ENCODE measurements at places on chromosomes 13 and 19.

GRCh38 chr19:43574424-43575155 is 737 bp downstream of the XRCC1 start:
- DNase-seq: peak; percentile 63

DNA sequence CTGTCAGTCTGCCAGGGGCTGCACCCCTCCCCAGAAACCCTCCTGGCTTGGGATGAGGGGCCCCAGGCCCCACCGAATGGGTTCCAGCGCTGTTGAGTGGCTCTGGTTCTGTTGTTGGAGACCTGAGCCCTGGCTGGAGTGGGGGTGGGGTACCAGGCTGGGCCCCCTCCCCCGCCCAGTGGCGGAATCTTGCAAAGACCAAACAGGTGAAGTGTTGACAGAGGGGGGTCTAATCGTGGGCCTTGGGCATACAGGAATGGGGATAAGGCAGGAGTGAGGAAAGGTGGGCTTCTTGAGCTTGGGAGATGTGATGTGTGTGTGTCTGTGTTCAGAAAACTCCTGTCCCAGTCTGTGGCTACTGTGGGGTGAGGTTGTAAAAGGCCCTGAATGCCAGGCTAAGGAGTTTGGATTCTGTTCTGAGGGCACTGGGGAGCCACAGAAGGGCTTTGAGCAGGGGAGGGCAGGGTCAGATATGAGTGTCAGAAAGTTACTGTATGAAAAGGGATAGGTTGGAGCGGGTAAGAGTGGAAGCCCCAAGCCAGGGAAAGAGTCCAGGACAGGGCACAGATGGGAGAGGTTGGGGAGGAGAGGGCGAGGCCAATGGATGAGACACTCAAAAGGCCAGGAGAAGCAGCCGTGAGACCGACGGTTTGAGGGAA is at the start of gene HIPK4:
Gene HIPK4, minus strand, starts transcription at position 98 of the 659 bp plus-strand sequence. CDS start 279 bp downstream, outside the sequence.
- no peak for DNase-seq

GRCh38 chr13:98609756-98610155 is 32.8 kb upstream of the STK24 start:
- no peak for DNase-seq

- no peak for DNase-seq
Observed at GRCh38 chr19:38569368-38569983, 48.3 kb downstream of the MAP4K1 start.

- no peak for DNase-seq
Observed at GRCh38 chr13:107216046-107216755, 648.3 kb upstream of the ARGLU1 start.

DNA sequence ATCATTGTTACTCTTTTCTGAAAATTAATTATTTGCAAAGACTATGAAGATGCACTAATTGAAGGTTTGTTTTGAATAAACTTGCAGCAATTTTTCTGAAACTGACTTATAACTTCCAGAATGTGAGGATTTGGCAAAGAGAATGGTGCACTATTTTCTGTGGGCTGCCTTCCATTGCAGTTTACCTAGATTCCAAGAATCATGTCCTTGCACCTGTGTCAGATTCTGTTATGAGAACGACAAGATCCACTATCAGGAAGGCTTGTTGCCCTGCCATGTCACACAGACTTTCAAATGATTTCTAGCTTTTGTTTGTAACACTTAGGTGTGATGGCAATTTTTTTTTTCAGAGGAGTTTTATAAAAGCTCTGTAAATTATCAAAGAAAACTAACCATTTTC is 5.6 kb upstream of the SLAIN1 start:
- no peak for DNase-seq

GRCh38 chr19:29682236-29682895 is 17.1 kb downstream of the PLEKHF1 start:
- DNase-seq: no peak

DNA sequence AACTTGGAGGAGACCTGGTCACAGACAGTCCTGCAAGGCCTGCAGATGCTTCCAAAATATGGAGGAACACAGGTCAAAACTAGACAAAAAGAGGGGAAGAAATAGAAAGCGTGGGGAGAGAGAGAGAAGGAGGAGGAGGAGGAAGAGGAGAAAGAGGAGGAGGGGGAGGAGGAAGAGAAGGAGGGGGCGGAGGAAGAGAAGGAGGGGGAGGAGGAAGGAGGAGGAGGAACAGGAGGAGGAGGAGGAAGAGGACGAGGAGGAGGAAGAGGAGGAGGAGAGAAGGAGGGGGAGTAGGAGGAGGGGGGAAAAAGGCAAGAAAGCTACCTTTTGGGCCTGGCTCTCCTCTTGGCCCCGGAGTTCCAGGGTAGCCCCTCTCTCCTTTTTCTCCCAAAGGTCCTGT is 105.8 kb downstream of the COL4A1 start:
- no peak for DNase-seq

DNA sequence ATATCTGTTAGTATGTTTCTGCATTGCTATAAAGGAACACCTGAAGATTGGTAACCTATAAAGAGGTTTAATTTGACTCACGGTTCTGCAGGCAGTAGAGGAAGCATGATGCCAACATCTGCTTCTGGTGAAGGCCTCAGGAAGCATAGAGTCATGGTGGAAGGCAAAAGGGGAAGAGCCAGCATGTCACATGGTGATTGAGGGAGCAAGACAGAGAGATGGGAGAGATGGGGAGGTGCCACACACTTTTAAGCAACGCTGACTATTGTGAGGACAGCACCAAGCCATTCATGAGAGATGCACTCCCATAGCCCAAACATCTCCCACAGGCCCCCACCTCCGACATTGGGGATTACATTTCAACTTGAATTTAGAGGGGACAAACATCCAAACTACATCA is 32.8 kb downstream of the COG6 start:
- DNase-seq: no peak

DNA sequence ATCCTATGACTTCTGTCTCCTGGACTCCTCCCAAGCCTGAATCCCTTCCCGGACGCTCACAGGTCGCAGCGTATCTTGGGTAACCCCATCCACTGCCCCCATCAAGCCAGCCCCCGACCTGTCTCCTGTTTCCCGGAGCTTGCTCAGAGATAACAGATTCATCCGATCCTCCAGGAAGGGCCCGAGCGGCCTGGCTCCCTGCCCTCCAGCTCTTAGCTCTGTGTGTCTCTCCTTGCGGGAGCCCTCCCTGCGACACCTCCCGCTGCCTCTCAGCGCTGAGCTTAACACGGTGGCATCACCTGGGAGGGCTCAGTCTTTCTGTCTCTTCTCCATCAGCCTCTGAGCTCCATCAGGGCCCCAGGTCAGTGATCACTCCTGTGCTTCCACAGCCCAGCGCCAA is 4.3 kb upstream of the TMEM255B start:
- DNase-seq: no peak

- DNase-seq: no peak
Observed at GRCh38 chr13:45974500-45974899, 78.0 kb downstream of the ZC3H13 start.

DNA sequence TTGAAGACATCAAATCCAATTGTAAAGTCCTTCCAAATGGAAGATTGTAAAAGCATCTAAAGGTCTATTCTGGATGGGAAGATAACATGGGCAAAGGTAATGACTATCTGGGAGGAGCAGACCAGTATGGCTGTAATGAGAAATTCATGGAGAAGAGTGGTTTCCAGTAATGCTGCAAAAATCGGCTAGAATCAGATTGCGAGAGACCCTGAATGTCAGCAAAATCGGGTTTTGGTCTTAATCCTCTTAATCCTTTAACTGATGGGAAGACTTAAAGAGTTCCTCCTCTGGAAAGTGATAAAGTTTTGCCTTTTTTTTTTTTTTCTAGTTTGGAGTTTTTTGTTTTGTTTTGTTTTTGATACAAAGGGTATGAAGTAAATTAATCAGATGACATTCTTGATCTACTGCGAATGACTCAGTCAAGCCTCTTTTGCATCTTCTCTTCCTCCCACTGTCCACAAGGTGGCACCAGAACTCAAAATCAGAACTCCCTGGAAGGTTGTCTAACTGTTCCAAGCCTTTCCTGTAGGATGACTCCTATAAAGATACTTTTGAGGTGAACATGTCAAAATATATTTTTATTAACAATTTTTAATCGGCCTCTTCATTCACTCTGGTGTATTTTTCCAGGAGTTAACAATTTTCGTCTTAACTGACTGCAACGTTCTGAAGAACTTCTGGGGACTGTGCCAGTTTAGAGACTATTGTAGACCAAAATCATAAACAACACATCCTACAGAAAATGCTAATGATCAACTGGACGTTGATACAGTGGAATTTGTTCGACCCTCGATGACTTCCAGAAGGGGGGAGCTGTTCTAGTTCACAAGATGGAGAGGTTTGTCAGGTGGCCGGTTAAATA is 213.3 kb upstream of the MIR17HG start:
- DNase-seq: peak; percentile 80

DNA sequence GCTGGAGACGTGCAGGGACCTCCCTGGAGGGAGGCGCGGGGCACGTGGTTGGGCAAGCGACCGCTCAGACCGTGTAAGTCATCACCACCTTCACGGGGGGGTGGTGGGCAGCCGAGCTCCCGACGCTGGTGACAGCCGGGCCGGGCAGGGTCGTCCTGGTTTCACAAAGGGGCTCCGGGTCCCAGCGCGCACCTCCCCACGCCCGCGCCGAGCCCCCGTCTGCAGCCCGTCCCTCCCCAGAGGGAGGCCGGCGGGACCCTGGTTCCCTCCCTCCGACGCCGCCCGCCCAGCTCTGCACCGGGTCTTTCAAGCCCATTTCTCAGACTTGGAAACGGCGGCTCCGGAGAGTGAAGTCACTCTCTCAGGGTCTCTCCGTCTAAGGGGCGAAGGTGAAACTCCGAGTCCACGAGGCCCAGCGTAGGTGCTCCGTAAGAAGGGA is 729 bp upstream of the ARID3A start:
- peak; percentile 51 for DNase-seq

- peak; percentile 97 for DNase-seq
Observed at GRCh38 chr19:11091703-11092153, 2.5 kb downstream of the LDLR start.

DNA sequence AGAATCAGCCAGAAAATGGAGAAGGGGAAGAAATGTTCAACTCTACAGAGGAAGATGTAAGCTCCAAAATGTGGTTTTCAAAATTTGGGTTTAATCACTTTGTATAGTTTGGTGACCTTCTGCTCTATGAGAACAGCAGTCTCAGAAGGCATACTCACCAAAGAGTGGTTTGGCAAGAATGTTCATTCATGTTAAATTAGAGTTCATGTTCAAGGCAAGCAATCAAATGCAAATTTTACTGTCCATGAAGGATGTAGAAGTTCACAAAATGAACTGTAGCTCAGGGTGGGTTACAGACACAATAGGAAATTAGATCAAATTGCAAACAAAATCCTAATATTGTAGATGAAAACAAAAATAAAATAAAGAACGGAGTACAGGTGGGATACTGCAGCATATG is 606.7 kb upstream of the PCDH20 start:
- DNase-seq: no peak

Measured in astrocyte of the hippocampus (primary cell).